ENCODE measurements at places on chromosomes 2 and 18. TPM values are rescaled to one million over a fixed set of nuclear protein-coding genes. Genes with fewer than 3 reads are reported as not detected.

POTEE gene
- total RNA-seq = 0.11 TPM

GAL3ST2 gene
- total RNA-seq = 0.44 TPM

BIN1 gene
- total RNA-seq = 46.1 TPM

KLHL14 gene
- not detected for total RNA-seq
